Adipocyte (in vitro differentiated cells): ENCODE measurements at places on chromosomes 3 and 15.

DNA sequence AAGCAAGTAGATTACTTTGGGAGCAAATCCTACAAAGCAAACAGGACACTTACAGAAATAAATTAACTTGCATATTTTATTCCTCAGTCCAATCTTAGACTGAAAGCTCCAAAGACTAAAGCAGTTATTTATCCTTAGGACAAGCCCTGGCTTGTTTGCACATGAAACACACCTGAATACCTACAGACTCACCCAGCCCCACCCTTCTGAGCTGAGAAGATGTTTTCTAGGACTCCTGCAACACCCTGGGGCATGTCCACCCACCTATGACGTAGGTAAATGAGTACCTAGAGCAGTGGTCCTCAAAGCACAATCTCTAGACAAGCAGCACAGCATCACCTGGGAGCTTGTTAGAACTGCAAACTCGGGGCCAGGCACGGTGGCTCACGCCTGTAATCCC is 80.8 kb downstream of the ANXA2 start:
- DNase-seq = no peak

DNA sequence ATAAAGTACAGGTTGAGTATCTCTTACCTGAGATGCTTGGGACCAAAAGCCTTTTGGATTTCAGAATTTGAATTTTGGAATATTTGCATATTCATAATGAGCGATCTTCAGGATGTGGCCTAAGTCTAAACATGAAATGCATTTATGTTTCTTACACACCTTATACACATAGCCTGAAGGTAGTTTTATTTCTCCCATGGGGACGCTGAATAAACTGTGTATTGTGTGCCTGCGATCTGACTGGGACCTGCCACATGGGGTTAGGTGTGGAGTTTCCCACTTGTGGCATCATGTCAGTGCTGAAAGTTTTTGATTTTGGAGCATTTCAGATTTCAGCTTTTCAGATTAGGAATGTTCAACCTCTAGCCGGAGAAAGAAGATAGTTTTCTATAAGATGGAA is 35.5 kb downstream of the UBE2E2 start:
- no peak for DNase-seq

GRCh38 chr3:105598042-105598796 is 231.5 kb downstream of the ALCAM start:
- DNase-seq = peak; percentile 74

- DNase-seq = no peak
Observed at GRCh38 chr3:115525731-115526130, 97.6 kb upstream of the GAP43 start.

DNA sequence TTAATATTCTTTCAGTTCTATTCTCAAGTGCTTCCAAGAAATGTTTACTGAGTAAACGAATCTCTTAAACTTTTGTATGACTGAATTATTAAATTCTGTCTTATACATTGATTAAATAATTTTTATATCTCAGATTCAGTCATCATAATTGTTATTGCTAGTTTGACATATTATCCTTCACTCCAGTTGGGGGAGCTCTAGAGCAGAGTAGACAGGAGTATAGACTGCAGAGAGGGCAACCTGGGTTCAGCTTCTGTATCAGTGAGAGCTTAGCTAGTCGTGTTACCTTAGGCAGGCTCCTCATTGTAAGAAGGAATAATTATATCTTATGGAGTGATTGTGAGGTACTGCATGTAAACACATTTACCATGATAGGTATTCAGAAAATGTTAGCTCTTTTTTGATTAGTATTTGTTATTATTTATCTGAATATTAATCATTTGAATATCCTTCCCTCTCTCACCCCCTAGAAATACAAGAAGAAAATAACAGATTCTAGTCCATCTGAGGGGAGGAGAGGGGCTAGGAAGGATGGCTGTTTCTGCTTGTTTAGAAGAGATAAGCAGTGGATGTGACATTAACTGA is 31.0 kb upstream of the ZCWPW2 start:
- DNase-seq = peak; percentile 60

GRCh38 chr3:61808526-61808925 is 247.2 kb downstream of the PTPRG start:
- no peak for DNase-seq

- DNase-seq = no peak
Observed at GRCh38 chr15:71125831-71126450, 10.7 kb downstream of the THSD4 start.

GRCh38 chr3:37324850-37325321 is 150.5 kb upstream of the LRRFIP2 start:
- peak; percentile 25 for DNase-seq

GRCh38 chr3:194396859-194397756 is 2.0 kb downstream of the GP5 start:
- DNase-seq = no peak

DNA sequence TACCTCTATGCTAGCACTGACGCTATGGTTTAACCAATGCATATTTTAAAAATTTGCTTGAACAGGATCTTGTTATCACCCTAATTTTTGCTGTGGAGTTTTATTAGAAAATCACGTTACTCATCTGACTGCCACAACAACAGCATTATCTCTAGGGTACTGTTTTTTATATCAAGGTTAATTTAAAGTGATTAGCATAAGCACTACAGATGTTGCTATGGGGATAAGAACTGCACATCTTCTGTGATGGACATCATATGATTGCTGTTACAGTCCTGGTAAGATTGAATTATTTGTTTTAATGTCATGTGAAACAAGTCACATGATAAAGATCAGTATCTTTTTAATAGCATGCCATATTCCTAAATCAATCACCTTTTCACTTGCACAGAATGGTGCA is 492.2 kb upstream of the ROBO2 start:
- DNase-seq = no peak

- no peak for DNase-seq
Observed at GRCh38 chr15:67746450-67746849, 78.9 kb upstream of the SKOR1 start.

DNA sequence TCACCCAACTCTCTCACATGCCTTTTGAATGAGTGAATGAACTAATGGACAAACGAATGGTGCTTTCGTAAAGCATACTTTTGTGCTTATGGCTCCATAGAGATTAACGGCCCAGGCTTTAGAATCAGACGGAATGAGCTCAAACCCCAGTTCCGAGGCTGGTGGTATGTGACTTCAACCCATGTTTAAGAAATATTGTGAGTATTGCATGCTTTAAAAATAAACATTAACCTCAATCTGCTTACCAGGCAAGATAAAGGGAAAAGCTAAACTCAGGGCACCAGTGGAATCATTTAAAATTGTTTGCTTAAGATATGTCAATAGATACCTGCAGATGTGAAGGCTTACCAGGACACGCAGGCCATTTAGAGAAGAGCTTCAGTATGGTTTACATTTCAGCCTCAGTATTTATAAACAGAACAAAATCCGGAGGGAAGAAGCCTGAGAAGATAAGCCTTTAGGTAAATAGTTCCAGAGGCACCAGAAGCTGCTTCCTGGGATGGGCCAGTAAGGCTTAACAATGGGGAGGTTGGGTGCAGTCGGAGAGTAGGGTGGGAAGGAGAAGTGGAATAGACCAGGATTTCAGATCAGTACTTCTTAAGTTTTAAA is 186.4 kb downstream of the ADAMTS9 start:
- DNase-seq = peak; percentile 84
